ENCODE measurements at places on chromosomes 3 and 15.

GRCh38 chr3:18778598-18778997 lies 353.5 kb upstream of the SATB1 start:
- DNase-seq = no peak

- DNase-seq = peak; percentile 74
These were observed 6.0 kb upstream of the CEMIP start for GRCh38 chr15:80773122-80773551.

- DNase-seq = peak; percentile 95
These were observed 29.9 kb downstream of the MBNL1 start for GRCh38 chr3:152298393-152299248.

DNA sequence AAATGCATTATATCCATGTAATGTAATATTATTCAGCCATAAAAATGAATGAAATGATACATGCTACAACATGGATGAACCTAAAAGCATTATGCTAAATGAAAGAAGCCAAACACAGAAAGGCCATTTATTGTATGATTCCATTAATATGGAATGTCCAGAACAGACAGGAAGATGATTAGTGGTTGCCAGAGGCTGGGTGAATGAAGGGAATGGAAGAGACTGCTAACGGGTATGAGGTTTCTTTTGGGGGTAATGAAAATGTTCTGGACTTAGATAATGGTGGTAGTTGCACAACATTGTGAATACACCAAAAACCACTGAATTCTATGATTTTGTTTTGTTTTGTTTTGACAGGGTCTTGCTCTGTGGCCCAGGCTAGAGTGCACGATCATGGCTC lies 61.6 kb upstream of the MAP4 start:
- DNase-seq = peak; percentile 42

GRCh38 chr15:32922541-32922940 lies 204.7 kb downstream of the GREM1 start:
- no peak for DNase-seq

Measured in fibroblast of lung (primary cell).